Activated CD8-positive, alpha-beta memory T cell treated with anti-CD3 and anti-CD28 coated beads for 48 hours (primary cell): ENCODE measurements at places on chromosomes 11 and 22.

DNA sequence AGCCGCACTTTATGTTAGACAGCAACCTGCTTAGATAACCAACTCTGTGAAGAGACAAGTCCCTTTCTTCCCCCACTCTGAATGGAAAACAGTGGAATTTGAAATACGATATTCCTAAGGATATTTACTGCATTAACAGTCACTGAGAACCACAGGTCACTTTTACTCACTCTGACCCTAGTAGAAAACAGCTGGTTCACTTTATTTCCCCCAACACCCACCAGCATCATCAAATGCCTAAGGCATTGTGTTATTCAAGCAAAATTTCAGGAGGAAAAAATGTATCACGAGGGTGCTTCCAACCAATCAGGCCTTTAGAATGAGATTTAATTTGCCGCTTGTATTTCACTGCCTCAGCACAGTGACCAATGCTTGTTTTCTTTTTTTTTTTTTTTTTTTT lies 1134.1 kb upstream of the CCDC90B start:
- no peak for DNase-seq

DNA sequence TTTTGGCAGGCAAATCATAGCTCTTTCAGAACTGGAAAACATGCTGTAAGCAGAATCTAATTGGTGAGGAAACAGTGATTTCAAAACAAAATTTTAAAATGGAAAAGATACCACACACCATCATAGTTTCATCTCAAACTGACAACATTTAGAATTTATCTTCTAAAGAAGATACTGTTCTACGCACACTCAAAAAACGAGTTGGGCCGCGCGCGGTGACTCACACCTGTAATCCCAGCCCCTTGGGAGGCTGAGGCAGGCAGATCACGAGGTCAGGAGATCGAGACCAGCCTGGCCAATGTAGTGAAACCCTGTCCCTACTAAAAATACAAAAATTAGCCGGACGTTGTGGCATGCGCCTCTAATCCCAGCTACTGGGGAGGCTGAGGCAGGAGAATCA lies 44.2 kb upstream of the ADSL start:
- no peak for DNase-seq

- no peak for DNase-seq
Measured at GRCh38 chr11:71976551-71976950, 22.2 kb upstream of the IL18BP start.

GRCh38 chr11:1232021-1232882 lies 9.4 kb downstream of the MUC5B start:
- no peak for DNase-seq

- DNase-seq: no peak
Measured at GRCh38 chr11:65947133-65947532, 1.9 kb downstream of the TSGA10IP start.

GRCh38 chr22:49564054-49564453 lies 263.6 kb downstream of the BRD1 start:
- DNase-seq: no peak

- no peak for DNase-seq
Measured at GRCh38 chr11:10197091-10197490, 96.9 kb downstream of the SBF2 start.

GRCh38 chr11:73223998-73224730 lies 6.1 kb downstream of the P2RY2 start:
- no peak for DNase-seq

DNA sequence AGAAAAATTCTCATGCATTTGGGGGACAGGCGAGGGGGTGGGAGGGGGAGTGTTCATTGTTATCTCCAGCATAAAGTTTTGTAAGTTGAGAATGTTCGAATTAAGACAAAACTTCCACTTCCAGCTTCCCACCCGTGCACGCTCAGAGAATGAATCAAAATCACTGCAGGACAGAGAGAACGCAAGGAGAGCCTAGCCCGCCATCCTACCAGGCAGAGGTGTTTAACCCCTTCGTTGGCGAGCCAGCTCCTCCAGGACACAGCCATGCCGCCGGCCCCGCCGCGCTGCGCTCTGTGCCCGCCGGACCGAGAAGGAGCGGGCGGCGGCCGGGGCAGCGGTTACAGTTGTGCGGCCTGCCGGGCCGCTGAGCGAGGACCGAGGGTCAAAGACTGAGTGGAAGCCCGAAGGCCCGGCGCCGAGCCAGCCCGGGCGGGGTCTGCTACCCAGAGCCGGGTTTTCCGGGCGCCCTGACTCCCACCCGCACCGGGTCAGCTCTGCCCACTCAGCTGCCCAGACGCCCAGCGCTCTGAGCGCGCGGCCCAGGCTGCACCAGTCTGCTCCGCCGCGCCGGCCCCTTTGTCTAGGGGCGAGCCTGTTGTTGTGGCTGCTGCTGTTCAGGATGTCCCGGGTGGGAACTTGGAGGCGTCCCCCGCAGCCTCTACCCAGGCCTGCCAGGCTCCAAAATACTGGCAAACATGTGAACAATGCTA lies at the start of gene NOX4:
Gene NOX4 (minus strand): TSS at position 395 of the 710 bp plus-strand sequence. CDS start 129 bp downstream, at position 266.
- DNase-seq: no peak

DNA sequence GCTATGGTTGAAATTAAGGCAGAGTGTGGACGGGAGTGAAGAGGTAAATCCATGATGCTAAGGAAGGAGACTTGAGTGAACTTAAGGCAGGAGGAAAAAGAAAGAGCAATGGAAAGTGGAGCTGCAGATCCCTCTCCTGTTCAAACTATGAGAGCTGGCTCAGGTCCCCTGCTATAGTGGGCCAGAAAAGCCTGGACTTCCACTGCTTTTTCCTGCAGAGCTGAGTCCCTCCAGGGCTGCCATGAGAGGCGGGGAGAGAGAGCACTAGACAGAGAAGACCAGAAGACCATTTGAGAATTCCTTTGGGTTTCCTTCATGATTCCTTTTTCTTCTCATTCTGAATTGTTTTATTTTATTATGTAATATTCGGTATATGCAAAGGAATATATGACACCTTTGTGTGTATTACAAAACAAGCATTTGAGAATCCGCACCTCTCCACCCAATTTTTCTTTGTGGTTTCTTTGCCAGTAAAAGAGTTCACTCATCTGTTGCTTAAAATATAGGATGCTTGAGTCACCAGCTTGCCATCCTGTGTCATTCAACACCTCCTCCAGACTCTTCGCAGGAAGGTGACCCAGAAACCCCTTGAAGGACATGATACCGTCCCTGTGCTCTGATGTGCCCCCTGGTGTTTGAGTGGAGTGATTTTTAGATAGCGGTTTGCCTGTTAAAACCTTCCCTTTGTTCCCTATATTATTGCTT lies 24.4 kb downstream of the SREBF2 start:
- DNase-seq: peak; percentile 56

DNA sequence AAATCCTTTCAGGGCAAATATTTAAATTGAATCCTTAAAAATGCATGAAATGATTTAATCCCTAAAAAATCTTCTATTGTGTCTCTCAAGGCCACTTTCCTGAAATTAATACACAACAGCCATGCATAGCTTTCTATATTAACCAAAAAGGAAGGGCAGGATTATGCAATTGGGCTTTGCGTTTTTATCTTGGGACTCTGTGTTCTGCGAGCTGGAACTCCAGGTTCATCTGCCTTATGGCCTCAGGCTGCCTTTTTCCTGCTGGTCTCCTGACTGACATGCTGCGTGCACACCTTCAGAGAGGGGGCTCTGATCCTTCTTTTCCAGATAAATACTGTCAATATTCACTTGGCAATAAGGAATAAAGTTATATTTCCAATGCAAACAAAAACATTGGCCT lies 141.7 kb upstream of the GRIA4 start:
- DNase-seq: no peak

DNA sequence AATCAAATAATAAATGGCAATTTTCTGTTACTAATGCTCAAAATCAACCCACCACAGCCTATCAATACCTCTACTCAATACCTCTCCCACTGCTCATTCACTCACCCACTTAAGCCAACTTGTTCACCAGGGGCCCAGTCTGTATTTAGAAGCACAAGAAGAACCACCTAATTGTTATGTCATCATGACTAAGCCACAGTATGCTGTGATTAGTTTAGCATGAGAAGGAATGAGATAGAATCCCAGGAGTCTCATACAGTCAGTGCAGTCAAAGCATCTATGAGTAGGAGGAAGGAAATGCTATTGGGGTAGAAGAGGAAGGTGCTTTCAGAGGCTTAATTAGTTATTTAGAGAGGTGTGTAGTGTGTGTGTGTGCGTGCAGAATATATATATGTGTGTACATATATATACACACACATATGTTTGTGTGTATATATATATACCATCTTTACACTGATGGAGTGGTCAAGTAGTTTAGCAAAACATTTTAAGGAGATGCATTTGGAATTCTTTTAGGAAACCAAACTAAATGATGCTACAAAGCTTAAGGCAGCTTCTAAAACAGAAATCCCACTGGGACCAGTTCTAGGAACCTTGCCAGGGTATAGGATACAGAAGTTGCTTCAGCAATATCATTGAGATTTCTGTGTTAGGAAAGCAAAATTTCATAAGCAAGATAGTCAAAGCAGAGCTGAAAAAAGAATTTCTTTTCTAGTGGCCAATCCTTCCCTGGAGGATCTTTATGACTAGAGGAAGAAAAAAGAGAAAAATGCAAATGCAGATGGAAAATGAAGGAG lies 27.5 kb downstream of the KCNA4 start:
- DNase-seq: no peak

DNA sequence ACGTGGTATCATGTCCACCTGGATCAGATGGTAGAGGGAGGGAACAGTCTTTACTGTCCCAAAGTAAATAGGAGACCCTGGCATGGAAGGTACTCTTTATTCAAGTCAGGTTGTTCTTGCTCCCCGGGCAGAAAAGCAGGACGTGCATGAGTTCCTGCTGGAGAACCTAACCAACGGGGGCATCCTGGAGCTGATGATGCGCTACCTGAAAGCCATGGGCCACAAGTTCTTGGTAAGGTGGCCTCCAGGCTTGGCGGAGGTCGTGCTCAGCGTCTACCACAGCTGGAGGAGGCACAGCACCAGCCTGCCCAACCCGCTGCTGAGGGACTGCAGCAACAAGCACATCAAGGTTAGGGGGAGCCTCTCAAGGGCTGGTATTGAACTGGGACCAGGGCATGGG lies 48.7 kb downstream of the CABIN1 start:
- DNase-seq: no peak

DNA sequence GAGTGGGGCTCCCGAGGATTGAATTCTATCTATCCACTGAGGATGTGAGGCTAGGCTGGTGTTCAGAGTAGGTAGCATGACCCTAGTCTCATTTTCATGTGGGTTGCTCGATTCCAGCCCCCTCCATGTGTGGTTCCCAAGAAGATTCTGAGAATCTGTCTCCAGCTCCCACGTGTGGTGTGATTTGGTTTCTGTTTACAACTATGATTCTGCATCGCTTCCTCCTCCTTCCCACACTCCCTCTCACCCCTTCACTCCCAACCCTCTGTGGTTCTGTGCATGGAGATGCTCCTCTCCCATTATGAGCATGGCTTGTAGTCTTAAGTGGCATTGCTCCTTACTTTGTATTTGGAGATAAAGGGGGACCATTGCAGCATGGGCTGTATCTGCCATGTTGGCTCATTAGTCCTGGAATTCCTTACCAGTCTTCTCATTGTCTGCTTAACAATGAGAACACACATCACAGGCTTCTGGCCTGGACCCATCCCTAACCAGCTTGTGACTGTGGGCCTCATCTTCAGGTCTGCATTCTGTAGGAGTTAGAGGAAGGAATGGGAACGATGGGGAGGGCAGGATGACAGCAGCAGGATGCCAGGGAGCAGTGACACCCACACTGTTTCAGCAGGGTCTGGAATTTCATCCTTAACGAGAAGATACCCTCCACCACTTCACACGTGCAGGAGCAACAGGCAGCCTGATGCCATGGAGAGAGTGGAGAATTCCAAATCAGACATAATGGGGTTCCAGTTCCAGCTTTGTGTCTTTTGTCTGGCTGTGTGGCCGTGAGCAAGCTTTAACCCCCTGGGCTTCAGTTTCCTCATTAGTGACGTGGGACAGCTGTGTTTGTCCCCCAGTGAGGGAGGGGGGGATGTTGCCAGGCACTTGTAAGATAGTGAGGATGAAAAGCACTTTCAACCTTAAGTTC lies 86.0 kb downstream of the CCDC81 start:
- no peak for DNase-seq

DNA sequence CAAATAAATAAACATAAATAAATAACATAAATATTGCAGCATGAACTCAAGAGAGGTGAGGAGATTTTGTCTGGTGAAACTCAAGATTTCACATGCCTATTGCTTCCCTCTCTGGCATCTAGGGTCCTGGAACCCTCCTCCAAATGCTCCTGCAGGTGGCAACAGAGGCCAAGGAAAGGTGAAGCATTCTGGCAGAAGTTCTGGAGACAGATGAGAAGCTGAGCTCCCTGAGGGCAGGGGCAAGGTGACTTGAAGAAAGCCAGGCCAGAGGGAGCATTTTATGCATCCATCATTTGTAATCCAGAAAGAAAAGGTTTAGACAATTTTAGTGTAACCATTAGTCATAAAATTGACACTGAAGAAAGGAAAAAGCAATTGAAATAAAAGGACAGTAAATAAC lies 64.9 kb downstream of the ENDOD1 start:
- DNase-seq: no peak

- DNase-seq: no peak
Measured at GRCh38 chr11:61198948-61199523, 4.3 kb upstream of the PGA3 start.

- DNase-seq: no peak
Measured at GRCh38 chr22:23074451-23074850, 4.1 kb downstream of the GNAZ start.

- DNase-seq: no peak
Measured at GRCh38 chr11:33325451-33325850, 68.3 kb downstream of the HIPK3 start.

GRCh38 chr11:10392095-10393079 lies 62.7 kb upstream of the AMPD3 start:
- no peak for DNase-seq

- DNase-seq: no peak
Measured at GRCh38 chr11:3021125-3021524, 29.0 kb upstream of the NAP1L4 start.

DNA sequence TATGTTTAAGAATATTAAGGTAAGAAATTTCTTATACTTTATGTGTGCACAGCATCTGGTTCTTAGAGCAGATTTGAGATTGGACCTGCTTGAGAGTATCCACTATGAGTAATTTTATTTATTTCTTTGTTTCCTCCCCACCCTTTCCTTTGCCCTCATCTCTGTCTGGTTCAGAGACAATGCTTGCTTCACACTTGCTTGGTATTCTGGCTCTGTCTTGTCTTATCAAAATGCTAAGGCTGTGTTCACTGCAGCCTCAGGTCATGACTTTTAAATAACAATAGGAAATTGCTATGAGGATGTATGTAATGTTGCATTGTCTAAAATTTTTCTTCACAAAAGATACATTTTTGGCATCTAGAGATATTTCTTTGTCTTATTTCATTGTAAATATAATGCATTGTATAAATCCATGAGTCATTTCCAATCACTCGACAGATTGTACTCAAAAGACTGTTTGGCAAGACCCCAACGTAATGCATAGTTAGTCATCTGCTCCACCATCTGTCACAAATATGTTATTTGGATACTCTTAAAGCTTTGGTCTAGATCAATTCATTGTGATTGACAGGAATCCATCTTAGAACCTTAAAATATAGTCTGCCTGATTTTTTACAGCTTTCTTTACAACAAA lies 395.7 kb downstream of the AASDHPPT start:
- DNase-seq: no peak

DNA sequence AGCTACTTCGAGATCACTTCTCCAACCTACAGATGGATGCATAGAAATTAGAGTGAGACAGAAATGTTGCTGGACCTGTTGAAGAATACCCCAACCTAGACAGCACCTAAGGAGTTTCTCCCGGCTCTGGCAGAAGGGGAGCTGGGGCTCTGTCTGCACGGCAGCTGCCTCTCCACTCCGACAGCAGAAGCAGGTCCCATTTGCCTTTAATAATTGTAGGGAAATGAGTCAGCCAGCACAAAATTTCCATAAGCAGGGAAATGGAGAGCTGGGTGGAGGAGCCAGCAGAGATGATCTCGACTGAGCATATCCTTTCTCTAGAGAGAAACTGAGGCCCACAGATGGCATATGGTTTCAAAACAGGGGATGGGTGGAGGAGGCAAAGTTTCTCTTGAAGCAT lies 80.1 kb downstream of the EFCAB6 start:
- no peak for DNase-seq
